ENCODE measurements at places on chromosomes 11 and 22. TPM values are rescaled to one million over a fixed set of nuclear protein-coding genes. Genes with fewer than 3 reads are reported as not detected.

Gene MIAT
- total RNA-seq: 4.6 TPM

GRCh38 chr11:94823102-94823732 lies 55.1 kb downstream of the AMOTL1 start:
- peaks cover 4% of the 10 kb centered on the region for H3K36me3 ChIP-seq
- H3K27me3 ChIP-seq: no peaks in the 10 kb centered on the region
- no peak overlapping the region for H3K27ac ChIP-seq

Gene TPH1
- 0.74 TPM for total RNA-seq

Gene CYP2D6
- 1.3 TPM for total RNA-seq

Gene KDM4D
- 0.94 TPM for total RNA-seq

- H3K27me3 ChIP-seq: peaks cover 5% of the 10 kb centered on the region
- DNase-seq: no peak
- H3K36me3 ChIP-seq: no peaks in the 10 kb centered on the region
Observed at GRCh38 chr11:112304914-112305313, 44.3 kb upstream of the PLET1 start.
